ENCODE measurements at places on chromosomes 13 and 19.

DNA sequence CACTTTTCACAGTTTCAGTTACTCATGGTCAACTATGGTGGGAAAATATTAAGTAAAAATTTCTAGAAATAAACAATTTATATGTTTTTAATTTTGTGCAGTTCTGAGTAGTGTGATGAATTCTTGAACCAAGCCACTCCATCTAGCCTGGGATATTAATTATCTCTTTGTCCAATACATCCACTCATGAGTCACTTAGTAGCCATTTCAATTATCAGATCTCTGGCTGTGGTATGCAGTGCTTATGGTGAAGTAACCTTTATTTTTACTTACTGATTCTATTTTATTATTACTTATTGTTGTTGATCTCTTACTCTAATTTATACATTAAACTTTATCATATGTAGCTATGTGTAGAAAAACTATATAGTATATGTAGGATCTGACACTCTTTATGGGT is 128.9 kb upstream of the KLHL1 start:
- DNase-seq = no peak

- no peak for DNase-seq
These were observed 19.3 kb downstream of the PPP1R12C start for GRCh38 chr19:55097864-55098715.

- no peak for DNase-seq
These were observed 1527.5 kb upstream of the SLC10A2 start for GRCh38 chr13:104593693-104594092.

GRCh38 chr19:8321986-8322637 is 816 bp downstream of the RPS28 start:
- no peak for DNase-seq

GRCh38 chr19:56321989-56322440 is 7.4 kb upstream of the ZSCAN5A start:
- DNase-seq = no peak

- DNase-seq = peak; percentile 39
These were observed 1.3 kb upstream of the CEACAM6 start for GRCh38 chr19:41753936-41754529.

GRCh38 chr19:16851031-16851712 is 22.0 kb downstream of the SIN3B start:
- DNase-seq = no peak

GRCh38 chr13:48504606-48505005 is 28.3 kb downstream of the RCBTB2 start:
- no peak for DNase-seq

DNA sequence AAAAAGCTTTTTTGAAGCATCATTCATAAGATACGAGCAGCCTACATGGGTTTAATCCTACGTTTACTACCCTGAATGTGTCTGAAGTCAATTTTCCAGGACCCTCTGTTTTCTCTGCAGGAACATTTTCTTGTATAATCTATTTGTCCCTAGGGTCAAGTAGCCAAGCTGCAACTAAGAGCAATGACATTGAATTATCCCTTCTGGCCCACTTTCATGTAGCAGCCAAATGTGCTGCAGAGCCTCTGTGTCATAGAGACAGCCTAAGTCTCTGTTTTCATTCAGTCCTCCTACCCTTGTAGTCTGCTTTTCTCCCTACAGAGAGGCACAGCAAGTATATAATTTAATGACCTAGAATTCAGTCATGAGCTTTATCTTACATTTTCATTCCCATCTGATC is 82.1 kb downstream of the ZAR1L start:
- DNase-seq = no peak

DNA sequence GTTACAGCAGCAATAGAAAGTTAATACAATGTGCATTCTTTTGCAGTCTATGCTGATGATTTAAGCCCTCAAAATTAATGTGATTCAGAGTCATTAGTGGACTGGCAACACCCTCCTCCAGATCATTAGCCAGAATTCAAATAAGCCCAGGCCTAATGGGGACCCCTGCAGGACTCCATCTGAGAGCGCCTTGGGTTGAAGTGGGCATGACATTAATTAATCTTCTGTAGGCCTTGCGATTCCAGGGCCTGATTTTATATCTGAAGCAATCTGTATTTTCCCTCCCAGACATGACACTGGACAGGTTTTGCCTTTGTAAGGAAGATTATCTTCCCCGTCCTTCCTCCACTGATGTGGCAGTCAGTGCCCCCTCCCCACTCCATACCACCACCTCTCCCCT is 442.9 kb downstream of the FOXO1 start:
- no peak for DNase-seq

GRCh38 chr13:51152701-51153100 is 41.6 kb upstream of the C13orf42 start:
- no peak for DNase-seq

- DNase-seq = no peak
These were observed 244.5 kb downstream of the DNAJC15 start for GRCh38 chr13:43267916-43268315.

Measured in stimulated activated CD4-positive, alpha-beta T cell treated with anti-CD3 and anti-CD28 coated beads, Interleukin-1b, Interleukin-23, amount 100 ng/mL, for 1 hour (primary cell).